ENCODE measurements at places on chromosomes 13 and 19. TPM values are rescaled to one million over a fixed set of nuclear protein-coding genes. Genes with fewer than 3 reads are reported as not detected.

The PLIN4 gene
- not detected for total RNA-seq

DNA sequence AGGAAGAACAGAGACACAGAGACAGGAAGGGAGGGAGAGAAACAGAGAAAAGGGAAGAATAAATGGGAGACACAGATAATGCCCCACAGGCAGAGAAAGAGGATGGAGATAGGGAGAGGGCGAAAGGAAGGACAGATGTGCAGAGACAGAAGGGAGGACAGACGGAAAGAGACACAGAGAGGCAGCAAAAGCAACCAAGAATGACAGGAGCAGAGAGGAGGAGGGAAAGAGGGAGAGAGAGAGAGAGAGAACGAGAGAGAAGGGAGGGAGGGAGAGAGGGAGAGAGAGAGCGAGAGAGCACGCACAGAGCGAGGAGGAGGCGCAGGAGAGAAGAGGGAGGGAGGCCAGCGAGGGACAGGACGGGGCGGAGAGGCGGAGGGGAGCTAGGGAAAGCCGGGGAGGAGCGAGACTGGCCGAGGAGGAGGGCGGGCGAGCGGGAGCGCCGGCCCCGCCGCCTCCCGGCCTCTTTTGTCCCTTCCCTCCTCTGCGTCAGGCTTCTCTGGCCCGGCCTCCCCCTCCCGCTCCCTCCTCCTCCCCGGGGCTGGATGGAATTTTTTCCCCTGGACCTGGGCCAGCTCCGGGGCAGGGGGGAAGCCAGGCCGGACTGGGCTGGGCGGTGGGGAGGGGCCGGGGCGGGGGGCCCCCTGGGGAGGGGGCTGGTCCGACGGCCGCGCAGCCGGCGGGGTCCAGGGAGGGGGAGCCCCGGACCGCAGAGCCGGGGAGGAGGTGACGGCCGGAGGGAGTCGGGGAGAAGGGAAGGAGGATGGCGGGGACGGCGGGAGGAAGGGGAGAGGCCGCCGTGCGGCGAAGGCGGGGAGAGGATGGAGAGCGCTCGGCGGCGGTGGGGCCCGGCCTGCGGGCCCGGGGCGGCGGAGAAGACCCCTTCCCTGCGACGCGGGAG lies 4.2 kb upstream of the SPACA6 start:
- H3K4me3 ChIP-seq, result peak overlapping the region; percentile 21
- peaks cover 24% of the 10 kb centered on the region for H3K27me3 ChIP-seq
- peak; percentile 20 for DNase-seq

DNA sequence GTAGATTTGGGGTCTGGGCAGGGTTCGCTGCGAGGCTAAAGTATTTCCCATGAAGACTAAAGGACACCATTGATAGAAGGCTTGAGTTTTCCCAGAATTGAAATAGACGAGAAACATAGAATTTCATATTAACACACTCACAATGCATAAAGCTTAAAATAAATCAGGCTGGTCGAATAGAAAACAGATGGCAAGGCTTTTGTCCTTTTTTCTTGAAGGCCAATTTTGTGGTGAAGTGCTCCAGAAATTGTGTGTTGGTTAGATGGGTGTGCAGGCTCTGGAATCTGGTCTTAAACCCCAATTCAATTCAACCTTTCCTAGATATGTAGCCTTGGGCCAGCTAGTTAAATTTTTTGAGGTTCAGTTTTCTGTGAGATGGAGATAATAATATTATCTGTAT lies 56.9 kb upstream of the LRCH1 start:
- no peak overlapping the region for H3K27ac ChIP-seq
- H3K36me3 ChIP-seq, result no peaks in the 10 kb centered on the region
- H3K27me3 ChIP-seq, result no peaks in the 10 kb centered on the region

DNA sequence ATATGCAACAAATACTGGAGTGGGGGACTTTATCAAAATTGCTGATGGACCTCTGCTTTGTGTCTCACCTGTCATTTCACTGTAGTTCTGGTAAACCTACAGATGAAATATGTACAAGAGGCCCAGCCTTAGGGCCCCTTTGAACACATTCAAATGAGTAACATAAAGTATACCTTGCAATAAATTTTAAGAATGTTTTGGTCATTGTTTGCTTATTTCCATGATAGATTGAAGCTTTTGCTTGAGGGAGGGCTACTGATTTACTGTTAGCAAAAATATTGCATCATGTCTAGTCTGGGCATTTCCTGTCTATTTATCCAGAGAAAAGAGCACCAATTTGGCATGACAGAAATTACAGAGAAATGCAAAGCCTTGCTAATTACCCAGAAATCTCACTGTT lies 705.5 kb upstream of the PCDH9 start:
- no peaks in the 10 kb centered on the region for H3K27me3 ChIP-seq
- DNase-seq, result no peak
- no peak overlapping the region for H3K27ac ChIP-seq
- no peaks in the 10 kb centered on the region for H3K36me3 ChIP-seq

DNA sequence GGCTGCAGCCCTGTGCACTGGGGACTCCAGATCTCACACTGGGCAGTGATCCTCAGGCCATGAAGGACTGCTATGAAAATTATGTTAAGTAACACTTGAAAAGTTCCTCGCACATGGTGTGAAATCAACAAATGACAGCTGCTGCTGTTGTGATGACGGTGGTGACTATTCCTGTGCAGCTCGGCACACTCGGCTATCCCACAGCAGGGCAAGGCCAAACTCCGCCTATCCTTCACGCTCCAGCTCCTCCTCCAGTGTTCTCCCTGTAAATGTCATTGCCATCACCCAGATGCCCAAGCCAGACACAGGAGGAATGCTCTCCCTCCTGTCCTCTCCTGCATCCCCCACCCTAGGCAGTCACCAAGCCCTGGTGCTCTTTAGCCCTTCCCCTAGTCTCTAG lies 31.3 kb downstream of the GRIK5 start:
- no peaks in the 10 kb centered on the region for H3K36me3 ChIP-seq
- H3K27ac ChIP-seq, result no peak overlapping the region
- H3K4me3 ChIP-seq, result no peak overlapping the region
- peaks cover 2% of the 10 kb centered on the region for H3K4me1 ChIP-seq

DNA sequence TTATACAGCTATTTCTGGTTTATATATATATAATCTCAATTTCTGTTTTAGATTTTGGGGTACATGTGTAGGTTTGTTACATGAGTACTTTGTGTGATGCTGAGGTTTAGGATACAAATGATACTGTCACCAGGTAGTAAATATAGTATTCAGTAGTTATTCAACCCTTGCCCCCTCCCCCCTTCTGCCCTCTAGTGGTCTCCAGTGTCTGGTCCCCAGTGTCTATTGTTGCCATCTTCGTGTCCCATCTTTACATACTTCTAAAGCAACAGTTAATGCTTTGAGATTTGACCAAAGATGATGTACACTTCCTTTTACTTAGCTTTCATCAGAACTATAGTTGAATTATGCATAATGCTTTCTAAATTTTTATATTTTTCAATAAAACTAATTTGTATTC lies 1623.4 kb upstream of the PRR20A start:
- H3K4me1 ChIP-seq, result no peaks in the 10 kb centered on the region
- no peak overlapping the region for H3K4me3 ChIP-seq
- no peaks in the 10 kb centered on the region for H3K27me3 ChIP-seq
- H3K36me3 ChIP-seq, result no peaks in the 10 kb centered on the region

DNA sequence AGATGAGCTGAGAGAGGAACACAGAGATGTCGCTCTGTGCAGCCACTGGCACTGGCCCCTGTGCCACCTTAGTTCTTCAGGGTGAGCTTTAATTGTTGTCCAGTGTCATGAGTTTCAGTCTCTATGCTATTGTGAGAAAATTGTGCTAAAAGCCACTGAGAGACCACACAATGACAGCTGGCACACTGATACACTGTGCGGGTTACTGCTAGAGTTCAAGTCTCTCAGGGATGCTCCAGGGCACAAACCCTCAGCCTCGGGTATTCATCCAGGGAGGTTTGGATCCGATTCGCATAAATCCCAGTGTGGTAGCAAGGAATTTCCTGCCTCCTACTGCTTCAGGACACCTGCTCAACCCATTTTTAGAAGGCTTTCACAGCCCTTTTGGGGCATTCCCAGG lies 68.1 kb upstream of the EDNRB start:
- no peaks in the 10 kb centered on the region for H3K4me1 ChIP-seq
- peaks cover 6% of the 10 kb centered on the region for H3K27me3 ChIP-seq
- no peak for DNase-seq

DNA sequence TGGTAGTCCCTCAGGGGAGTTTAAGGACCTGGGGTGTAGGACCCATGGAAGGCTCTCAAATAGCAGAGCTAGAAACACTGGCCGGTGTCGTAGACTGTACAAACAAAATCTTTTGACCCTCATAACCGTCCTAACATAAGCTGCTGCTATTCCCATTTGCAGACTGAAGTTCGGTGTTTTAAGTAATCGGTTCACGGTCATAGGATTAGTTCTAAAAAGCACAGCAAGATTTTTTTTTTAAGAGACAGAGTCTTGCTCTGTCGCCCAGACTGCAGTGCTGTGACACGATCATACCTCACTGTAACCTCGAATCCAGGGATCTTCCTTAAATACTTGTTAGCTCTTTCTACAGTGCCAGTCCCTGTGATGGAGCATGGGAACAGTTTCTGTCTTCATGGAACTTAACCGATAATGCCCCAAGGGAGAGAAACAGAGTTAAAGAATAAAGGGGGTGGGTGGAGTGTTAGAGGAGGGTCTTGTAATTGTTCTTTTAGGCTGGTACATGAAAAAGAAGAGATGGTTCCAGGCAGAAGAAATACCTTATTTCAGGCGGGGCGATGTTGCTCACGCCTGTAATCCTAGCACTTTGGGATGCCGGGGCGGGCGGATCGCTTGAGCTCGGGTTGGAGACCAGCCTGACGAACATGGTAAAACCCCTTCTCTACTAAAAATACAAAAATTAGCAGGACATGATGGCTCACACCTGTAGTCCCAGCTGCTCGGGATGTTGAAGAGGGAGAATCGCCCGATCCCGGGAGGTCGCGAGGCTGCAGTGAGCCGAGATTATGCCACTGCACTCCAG lies 475 bp upstream of the ZC3H4 start:
- H3K36me3 ChIP-seq, result peaks cover 32% of the 10 kb centered on the region
- H3K4me3 ChIP-seq, result peak overlapping the region; percentile 95
- no peaks in the 10 kb centered on the region for H3K27me3 ChIP-seq
- peak overlapping the region; percentile 100 for H3K27ac ChIP-seq

The ZFP28 gene
- total RNA-seq, result 6.4 TPM

The MEIOSIN gene
- total RNA-seq, result not detected

GRCh38 chr13:31807090-31807541 lies 67.8 kb downstream of the RXFP2 start:
- no peak overlapping the region for H3K4me3 ChIP-seq
- peak; percentile 34 for DNase-seq
- H3K27me3 ChIP-seq, result no peaks in the 10 kb centered on the region
- H3K36me3 ChIP-seq, result no peaks in the 10 kb centered on the region
- H3K27ac ChIP-seq, result peak overlapping the region; percentile 48
